ENCODE measurements at places on chromosomes 13 and 19.

GRCh38 chr13:44425815-44426078 is 52.1 kb downstream of the SERP2 start:
- no peak for DNase-seq

DNA sequence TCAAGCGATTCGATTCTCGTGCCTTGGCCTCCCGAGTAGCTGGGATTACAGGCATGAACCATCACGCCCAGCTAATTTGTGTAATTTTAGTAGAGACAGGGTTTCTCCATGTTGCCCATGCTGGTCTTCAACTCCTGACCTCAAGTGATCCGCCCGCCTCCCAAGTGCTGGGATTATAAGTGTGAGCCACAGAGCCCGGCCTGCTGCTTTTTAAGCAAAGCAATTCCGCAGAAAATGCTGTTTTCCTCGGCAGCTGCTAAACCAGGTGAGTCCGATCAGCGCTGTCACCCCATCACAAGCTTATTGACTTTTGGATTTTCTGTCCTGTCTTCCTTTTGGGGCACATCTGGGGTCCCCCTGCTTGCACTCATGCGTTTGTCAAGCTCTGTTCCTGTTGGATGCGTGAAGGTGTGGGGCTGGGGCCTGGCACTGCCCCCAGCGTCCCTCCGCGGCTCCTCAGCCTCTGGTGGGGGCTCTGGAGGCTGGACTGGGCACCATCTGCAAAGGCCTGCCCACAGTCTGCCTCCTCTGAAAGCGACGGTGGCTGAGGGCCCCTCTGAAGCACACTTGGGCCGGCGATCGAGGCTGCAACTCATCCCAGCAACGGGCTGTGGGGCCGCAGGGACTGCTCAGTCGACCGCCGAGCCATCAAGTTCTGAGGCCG is 25.7 kb downstream of the CEBPG start:
- no peak for DNase-seq

DNA sequence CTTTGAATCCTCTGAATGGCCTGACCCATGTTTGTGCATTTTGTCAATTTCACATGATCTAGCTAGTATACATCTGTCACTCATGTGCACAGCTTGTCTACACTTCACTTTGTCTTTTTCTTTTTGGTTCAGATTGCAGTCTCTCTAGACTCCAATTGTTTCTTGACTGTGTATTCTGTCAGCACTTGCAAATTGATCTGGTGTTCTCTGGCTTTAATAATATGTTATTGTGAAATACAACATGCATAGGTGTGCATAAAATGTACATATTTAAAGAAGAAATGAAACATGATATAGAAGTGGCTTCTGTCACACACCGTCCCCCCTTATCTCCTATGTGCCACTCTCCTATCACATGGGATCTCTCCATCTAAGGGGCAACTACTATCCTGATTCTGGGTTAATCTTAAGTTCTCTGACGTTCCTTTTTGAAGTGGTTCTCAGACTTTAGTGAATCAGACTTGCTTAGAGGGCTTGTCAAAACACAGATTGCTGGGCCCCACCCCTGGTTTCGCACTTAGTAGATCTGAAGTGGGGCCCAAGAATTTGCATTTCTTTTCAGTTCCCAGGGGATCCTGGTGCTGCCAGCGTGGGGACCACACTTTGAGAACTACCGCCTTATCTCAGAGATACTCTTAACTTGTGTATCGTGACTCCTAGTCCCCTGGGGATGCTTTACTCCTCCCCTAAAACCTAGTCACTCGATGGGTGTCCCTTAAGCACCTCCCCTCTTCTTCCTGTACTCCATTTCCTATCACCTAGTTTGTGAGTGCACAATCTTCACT is 5.8 kb downstream of the KRTDAP start:
- DNase-seq, result no peak

- no peak for DNase-seq
Observed at GRCh38 chr13:49569993-49570689, 15.2 kb downstream of the RCBTB1 start.

GRCh38 chr13:30567072-30567471 is 50.6 kb upstream of the USPL1 start:
- DNase-seq, result no peak

- peak; percentile 82 for DNase-seq
Observed at GRCh38 chr19:11355160-11356073, at the start of gene PLPPR2. Gene PLPPR2 (plus strand): TSS chr19:11355432. CDS start chr19:11357674, 2,242 bp downstream.

DNA sequence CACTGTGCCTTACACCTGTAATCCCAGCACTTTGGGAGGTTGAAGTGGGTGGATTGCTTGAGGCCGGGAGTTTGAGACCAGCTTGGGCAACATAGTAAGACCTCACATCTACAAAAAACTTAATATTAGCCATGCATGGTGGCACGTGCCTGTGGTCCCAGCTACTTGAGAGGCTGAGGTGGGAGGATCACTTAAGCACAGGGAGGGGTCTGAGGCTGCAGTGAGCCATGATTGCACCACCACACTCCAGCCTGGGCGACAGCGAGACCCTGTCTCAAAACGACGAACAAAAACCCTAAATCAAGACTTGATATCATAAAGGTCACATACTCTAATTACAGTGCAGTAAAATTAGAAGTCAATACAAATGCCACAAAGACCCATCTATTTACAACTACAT is 17.4 kb downstream of the SLC7A9 start:
- no peak for DNase-seq

DNA sequence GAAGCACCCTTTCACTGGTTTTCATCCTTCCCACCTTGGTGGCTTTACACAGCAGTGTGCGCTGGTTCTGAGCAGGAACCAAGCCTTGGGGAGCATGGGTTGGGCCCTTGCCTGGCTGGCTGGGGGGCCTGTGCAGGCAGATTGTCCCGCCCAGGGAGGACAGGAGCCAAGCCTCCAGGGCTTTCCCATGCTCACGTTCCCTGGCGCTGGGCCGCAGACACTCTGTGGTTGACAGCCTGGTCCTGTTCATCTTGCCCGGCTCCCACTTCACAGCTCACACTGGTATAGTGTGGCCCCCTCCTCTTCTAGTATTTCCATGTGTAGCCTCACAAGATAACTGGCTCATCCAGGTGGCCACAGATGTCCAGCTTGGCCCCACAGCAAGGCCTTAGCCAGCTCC is 4.6 kb upstream of the CCNE1 start:
- no peak for DNase-seq

GRCh38 chr19:33324628-33325027 is 22.3 kb upstream of the CEBPA start:
- DNase-seq, result no peak

DNA sequence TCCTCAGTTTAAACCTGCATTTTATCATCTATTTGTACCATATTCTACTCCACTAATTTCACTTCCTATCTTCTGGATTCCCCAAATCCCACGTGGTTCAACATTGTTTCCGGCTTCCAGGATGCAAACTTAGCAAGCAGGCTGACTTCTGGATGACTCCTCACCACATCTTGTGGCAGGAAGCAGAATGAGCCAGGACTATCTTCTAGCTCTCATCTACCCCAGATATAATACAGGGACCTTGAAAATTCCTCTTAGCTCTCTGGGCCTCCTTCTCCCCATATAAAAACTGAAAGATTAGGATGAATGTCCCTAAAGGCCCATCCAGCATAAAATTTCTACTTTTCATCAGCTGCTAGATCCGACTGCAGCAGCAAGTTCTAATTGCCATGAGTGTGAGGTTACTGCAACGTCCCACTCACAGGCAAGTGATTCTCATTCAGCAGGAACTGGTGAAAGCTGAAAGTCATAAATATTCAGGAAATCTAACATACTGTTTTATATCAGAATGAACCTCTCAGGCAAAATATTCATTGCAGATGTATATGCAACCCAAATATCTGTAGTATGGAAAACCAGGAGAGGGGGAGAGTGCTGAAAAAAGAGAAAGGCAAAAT is 93.4 kb downstream of the KCTD12 start:
- DNase-seq, result no peak

GRCh38 chr19:6580313-6580712 is 10.6 kb downstream of the CD70 start:
- no peak for DNase-seq

DNA sequence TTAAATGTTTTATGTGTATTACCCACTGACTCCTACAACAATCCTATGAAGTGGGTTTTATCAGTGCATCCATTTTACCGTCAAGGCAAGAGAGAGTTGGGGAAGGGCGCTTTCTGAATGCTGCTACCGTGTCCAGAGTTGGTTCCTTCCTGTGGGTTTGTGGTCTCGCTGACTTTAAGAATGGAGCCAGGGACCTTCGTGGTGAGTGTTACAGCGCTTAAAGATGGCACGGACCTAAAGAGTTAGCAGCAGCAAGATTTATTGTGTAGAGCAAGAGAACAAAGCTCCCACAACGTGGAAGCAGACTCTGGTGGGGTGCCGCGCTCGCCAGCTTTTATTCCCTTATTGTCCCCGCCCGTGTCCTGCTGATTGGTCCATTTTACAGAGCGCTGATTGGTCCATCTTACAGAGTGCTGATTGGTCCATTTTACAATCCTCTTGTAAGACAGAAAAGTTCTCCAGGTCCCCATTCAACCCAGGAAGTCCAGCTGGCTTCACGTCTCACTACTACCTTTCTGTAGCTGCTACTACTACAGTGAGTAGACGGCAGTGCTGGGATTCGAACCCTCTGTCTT is 6.1 kb downstream of the OSCAR start:
- no peak for DNase-seq

DNA sequence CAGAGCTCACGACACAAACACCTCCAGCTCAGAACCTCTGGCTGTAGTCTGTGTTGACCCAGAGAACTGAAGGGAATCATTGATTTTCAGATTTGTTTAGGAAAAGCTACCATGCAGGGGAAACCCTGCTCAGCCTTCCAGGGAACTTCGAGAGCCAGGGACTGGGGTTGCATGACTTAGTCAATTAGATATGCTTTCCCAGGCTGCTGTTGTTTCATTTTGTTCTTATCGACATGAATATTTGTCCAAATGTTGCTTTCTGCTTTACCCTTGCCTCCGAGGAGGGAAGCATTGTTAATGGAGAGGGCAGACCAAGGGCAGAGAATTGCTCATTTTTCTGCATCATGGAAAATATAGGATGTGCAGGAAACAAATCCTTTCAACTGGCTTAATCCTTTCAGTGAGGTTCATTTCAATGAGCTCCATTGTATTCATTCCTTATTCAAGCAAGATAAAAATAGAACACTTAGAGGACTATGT is 82.5 kb downstream of the KLF5 start:
- no peak for DNase-seq

GRCh38 chr13:76499891-76500290 is 386.3 kb downstream of the KCTD12 start:
- no peak for DNase-seq

GRCh38 chr13:26811581-26811980 is 51.0 kb upstream of the GPR12 start:
- no peak for DNase-seq

DNA sequence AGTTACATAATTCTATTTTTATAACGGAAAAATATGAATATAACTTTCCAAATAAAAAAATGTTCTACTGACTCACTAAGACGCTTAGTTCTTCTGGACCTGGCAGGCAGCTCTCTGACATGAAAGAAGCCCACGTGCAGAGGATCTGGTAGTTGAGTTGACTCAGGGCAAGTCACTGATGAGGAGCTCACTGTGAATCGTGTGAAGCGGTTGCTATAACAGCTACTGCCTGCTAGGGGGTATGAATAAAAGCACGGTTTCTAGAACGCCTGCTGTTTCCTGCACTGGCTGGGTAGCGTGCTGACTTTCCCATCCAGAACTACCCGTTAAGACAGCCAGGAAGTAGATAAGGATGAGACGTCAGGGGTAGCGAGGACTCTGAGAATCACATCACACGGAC is 54.7 kb upstream of the WASF3 start:
- DNase-seq, result peak; percentile 4

- DNase-seq, result no peak
Observed at GRCh38 chr13:48770372-48770771, 116.6 kb downstream of the CYSLTR2 start.

DNA sequence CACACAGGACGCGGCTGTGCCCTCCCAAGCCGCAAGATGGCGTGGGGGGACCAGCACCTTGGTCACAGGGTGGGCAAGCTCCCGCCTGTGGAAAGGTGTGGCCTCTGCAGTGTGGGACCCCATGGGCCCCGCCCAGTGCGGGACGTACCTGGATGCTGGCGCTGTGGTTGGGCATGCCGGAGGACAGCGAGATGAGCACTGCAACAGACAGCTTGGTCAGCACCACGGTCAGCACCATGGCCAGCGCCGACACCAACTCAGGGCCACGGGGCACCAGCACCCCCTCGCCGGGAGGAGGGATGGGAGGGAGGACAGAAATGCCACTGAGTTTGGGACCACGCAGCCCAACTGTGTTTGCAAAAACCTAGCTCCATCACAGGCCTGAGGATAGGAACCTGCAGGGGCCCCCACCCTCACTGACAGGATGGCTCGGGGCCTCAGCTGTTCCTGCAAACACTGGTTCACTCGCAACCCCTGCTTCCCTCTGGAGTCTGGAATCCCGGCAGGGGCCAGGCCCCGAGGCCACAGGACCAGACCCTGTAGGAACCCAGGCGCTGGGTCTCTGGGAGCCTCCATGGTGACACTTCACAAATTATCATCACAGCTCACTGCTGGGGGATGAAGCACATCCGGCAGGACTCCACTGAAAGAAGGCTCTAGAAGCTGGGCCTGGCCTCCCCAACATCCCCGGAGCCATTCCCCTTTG is 27.1 kb downstream of the IZUMO4 start:
- DNase-seq, result no peak

DNA sequence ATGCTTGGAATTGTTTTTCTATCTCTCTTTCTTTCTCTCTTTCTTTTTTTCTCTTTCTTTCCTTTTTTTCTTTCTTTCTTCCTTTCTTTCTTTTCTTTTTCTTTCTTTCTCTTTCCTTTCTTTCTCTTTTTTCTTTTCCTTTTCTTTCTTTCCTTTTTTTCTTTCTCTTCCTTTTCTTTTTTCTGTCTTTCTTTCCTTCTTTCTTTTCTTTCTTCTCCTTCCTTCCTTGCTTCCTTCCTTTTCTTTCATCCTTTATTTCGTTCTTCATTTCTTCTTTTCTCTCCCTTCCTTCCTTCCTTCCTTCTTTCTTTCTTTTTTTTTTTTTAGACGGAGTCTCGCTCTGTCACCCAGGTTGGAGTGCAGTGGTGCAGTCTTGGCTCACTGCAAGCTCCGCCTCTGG is 1.9 kb upstream of the MEX3D start:
- DNase-seq, result no peak

DNA sequence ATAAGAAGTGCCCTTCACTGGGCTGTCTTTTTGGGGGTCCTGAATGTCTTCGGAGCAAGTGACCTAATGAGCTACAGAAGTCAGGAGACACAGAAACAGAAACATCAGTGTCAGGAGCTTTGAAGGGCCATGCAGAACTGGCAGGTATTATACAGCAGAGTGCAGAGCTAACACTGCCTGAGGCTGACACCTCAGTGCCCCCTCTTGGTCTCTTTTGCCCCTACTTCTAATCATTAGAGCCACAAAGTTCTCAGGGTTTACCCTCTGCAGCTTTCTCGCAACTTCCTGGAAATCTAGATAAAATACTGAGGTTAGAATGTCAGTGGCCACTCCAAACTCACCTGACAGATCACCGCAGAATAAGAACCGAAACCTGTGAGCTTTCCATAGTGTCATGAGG is 172.7 kb downstream of the B3GLCT start:
- no peak for DNase-seq

- DNase-seq, result no peak
Observed at GRCh38 chr13:73625562-73626339, 508.5 kb downstream of the KLF12 start.
